ENCODE measurements at places on chromosomes 5 and 9. TPM values are rescaled to one million over a fixed set of nuclear protein-coding genes. Genes with fewer than 3 reads are reported as not detected.

FYB1 gene
- 66.4 TPM for total RNA-seq

DNA sequence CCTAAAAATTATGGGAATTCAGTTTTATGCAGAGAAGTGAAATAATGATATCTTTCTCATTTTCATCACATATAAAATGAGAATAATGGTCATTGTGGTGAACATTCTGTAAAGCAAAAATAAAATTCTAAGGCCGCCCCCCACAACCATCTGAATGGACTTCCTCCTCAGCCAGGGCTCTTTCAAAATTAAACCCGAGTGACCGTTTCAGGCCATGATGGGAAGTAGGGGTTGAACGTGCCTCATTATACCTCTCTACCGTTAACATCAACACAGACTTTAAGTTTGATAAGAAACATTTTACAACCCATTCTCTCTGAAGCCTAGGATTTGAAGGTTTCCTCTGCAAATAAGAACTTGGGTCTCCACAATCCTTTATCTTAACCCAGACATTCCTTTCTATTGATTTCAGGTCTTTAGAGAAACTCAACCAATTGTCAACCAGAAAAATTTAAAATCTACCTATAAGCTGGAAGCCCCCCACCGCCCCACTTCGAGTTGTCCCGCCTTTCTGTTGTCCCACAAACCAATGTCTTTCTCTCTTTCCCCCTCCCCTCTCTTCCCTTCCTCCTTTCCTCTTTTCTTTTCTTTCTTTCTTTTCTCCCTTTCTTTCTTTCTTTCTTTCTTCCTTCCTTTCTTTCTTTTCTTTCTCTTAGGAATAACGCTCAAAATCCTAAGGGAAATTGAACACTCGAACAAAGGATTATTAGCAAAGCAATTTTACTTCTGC lies 1.7 kb upstream of the TMCO6 start:
- H3K4me1 ChIP-seq, result peaks cover 39% of the 10 kb centered on the region
- peaks cover 22% of the 10 kb centered on the region for H3K36me3 ChIP-seq
- H3K27ac ChIP-seq, result no peak overlapping the region
- peaks cover 4% of the 10 kb centered on the region for H3K27me3 ChIP-seq

GRCh38 chr5:127785098-127785927 lies 82.1 kb downstream of the CCDC192 start:
- H3K4me3 ChIP-seq, result peak overlapping the region; percentile 38
- peak overlapping the region; percentile 93 for H3K27ac ChIP-seq
- peaks cover 24% of the 10 kb centered on the region for H3K4me1 ChIP-seq
- peaks cover 14% of the 10 kb centered on the region for H3K36me3 ChIP-seq
- H3K27me3 ChIP-seq, result peaks cover 6% of the 10 kb centered on the region

SOX30 gene
- total RNA-seq, result 0.11 TPM

CMYA5 gene
- total RNA-seq, result 0.11 TPM

GRCh38 chr9:21991072-21991959 lies 2.9 kb downstream of the CDKN2A start:
- H3K36me3 ChIP-seq, result peaks cover 23% of the 10 kb centered on the region
- no peak for DNase-seq
- H3K4me3 ChIP-seq, result no peak overlapping the region
- H3K27me3 ChIP-seq, result peaks cover 37% of the 10 kb centered on the region
- H3K27ac ChIP-seq, result no peak overlapping the region
- peaks cover 39% of the 10 kb centered on the region for H3K4me1 ChIP-seq

DNA sequence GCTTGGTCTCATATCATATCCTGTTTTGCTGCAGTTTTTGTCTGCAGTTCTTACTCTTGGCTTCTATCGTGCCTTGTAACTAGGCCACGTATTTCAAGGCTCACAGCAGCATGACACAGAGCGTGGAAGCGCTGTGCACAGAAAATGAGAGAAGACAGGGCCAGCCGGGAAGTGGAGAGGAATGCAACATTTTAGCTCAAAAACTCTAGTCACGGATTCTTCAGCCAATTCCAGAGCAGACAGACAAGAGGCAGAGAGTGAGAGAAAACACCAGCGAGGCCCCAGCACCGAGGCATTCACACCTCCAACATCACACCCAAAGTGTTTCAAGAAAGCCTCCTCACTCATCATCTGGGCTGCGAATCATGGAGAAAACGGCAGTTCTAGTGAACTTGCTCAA lies 160.8 kb downstream of the DNAH5 start:
- H3K4me3 ChIP-seq, result no peak overlapping the region
- H3K4me1 ChIP-seq, result no peaks in the 10 kb centered on the region
- DNase-seq, result no peak
- no peaks in the 10 kb centered on the region for H3K27me3 ChIP-seq
- H3K27ac ChIP-seq, result no peak overlapping the region

DNA sequence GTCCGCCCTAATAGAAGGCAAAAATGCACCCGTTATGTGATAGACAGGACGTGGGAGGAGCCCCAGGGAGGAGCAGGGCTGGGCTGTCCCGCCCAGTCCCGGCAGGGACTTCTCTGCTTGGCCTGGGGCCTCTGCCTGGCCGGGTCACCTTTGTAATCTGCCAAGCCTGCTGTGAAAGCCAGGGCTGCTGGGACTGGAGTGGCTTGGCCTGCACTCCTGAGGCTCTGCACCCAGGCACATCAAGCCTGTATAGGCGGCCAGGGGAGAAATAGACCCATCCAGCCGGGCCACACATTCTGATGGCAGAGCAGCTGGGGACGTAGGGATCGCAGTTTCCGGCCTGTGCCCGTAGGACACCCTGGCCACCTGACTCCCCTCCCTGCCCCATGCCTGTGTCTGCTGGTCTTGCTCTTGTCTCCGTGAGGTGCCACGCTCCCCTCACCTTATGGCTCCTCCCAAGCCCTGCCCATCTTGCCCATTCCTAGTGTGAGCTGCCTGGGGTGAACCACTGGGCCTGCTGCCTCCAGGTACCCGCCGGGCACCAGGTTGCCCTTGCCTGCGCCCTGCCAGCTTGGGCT lies 28.1 kb downstream of the DYNC2I2 start:
- H3K27me3 ChIP-seq, result no peaks in the 10 kb centered on the region
- no peak for DNase-seq

GRCh38 chr5:65213921-65214525 lies 267.7 kb downstream of the ADAMTS6 start:
- H3K27ac ChIP-seq, result no peak overlapping the region
- no peaks in the 10 kb centered on the region for H3K4me1 ChIP-seq
- no peaks in the 10 kb centered on the region for H3K36me3 ChIP-seq
- no peak overlapping the region for H3K4me3 ChIP-seq

GRCh38 chr9:129278391-129279237 lies 100.6 kb upstream of the IER5L start:
- DNase-seq, result no peak
- no peaks in the 10 kb centered on the region for H3K36me3 ChIP-seq
- H3K27me3 ChIP-seq, result peaks cover 32% of the 10 kb centered on the region
- no peak overlapping the region for H3K4me3 ChIP-seq
- peaks cover 2% of the 10 kb centered on the region for H3K4me1 ChIP-seq
- H3K27ac ChIP-seq, result no peak overlapping the region

SPRY4 gene
- total RNA-seq, result 0.64 TPM

GHR gene
- not detected for total RNA-seq

ORM2 gene
- total RNA-seq, result not detected

GRCh38 chr9:13151489-13151888 lies 128.0 kb downstream of the MPDZ start:
- H3K27ac ChIP-seq, result no peak overlapping the region
- H3K4me1 ChIP-seq, result no peaks in the 10 kb centered on the region
- no peaks in the 10 kb centered on the region for H3K36me3 ChIP-seq

- H3K4me3 ChIP-seq, result peak overlapping the region; percentile 49
- H3K4me1 ChIP-seq, result peaks cover 67% of the 10 kb centered on the region
- H3K36me3 ChIP-seq, result no peaks in the 10 kb centered on the region
- DNase-seq, result no peak
- H3K27ac ChIP-seq, result peak overlapping the region; percentile 73
These were observed 39.5 kb upstream of the GLRX start for GRCh38 chr5:95861864-95862561.

SLC23A1 gene
- total RNA-seq, result 4.2 TPM

PCDHGA7 gene
- 0.16 TPM for total RNA-seq

GRCh38 chr5:14069021-14069420 lies 74.1 kb upstream of the TRIO start:
- no peaks in the 10 kb centered on the region for H3K27me3 ChIP-seq
- no peaks in the 10 kb centered on the region for H3K4me1 ChIP-seq
- H3K36me3 ChIP-seq, result no peaks in the 10 kb centered on the region
- no peak overlapping the region for H3K4me3 ChIP-seq
- DNase-seq, result no peak

DNA sequence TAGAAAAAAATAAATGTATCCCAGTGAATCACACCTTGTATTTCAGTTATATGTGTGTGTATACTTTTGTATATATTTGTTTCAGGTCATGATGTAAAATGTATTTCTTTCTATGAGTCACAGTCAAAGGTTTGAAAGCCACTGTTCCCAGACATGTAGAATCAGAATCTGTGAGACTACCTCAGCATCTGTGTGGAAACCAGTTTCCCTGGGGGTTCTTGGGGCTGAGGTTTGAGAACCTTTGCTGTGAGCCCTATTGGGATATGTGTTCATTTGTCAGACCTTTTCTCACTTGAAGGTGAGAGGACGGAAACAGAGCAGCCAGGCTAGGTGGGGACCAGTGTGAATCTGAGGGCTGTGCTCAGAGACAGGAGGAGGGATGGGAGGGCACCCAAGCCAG lies 78.7 kb upstream of the SAP30L start:
- no peak for DNase-seq
- no peaks in the 10 kb centered on the region for H3K4me1 ChIP-seq
- no peaks in the 10 kb centered on the region for H3K27me3 ChIP-seq
- no peak overlapping the region for H3K4me3 ChIP-seq

NAIF1 gene
- total RNA-seq, result 10.2 TPM

DNA sequence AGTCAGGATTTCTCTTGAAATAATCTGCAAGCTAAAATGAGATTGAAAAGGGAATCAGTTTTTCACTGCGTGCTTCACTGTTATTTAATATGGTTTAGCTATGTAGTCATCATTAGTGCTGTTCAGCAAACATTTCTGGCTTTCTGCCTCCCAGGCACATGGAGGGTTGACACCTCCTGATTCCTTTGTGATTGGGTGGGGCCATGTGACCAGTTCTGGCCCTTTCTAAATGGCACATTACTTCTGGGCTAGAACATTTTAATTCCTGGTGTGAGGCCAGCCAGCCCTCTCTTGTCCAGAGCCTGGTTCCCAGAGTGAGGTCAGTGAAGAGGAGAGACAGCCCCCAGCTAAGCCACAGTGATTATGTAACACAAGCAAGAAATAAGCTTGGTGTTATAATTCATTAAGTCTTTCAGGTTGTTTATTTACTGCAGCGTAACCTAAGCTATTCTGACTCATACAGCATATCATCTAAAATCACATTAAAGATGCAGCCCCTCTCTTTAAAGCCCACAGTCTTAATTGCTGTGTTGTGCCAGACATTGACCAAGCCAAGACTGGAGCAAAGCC lies 17.4 kb upstream of the ARSI start:
- no peak overlapping the region for H3K4me3 ChIP-seq
- no peak overlapping the region for H3K27ac ChIP-seq
- no peaks in the 10 kb centered on the region for H3K36me3 ChIP-seq
- H3K4me1 ChIP-seq, result peaks cover 7% of the 10 kb centered on the region

PHF19 gene
- 167 TPM for total RNA-seq

- no peaks in the 10 kb centered on the region for H3K36me3 ChIP-seq
- no peaks in the 10 kb centered on the region for H3K4me1 ChIP-seq
- DNase-seq, result no peak
- peaks cover 24% of the 10 kb centered on the region for H3K27me3 ChIP-seq
These were observed 75.1 kb upstream of the RANBP6 start for GRCh38 chr9:6090277-6091210.

GRCh38 chr9:35136866-35137265 lies 21.2 kb upstream of the ATOSB start:
- H3K27me3 ChIP-seq, result no peaks in the 10 kb centered on the region
- H3K36me3 ChIP-seq, result no peaks in the 10 kb centered on the region
- no peaks in the 10 kb centered on the region for H3K4me1 ChIP-seq
- H3K4me3 ChIP-seq, result no peak overlapping the region
- DNase-seq, result no peak
- no peak overlapping the region for H3K27ac ChIP-seq

ECPAS gene
- total RNA-seq, result 107 TPM

SMIM32 gene
- total RNA-seq, result not detected

TSSK1B gene
- not detected for total RNA-seq

GRCh38 chr9:136441191-136441680 lies 1.6 kb upstream of the INPP5E start:
- peaks cover 16% of the 10 kb centered on the region for H3K4me1 ChIP-seq
- no peak overlapping the region for H3K27ac ChIP-seq
- H3K27me3 ChIP-seq, result no peaks in the 10 kb centered on the region
- H3K36me3 ChIP-seq, result peaks cover 59% of the 10 kb centered on the region

DNA sequence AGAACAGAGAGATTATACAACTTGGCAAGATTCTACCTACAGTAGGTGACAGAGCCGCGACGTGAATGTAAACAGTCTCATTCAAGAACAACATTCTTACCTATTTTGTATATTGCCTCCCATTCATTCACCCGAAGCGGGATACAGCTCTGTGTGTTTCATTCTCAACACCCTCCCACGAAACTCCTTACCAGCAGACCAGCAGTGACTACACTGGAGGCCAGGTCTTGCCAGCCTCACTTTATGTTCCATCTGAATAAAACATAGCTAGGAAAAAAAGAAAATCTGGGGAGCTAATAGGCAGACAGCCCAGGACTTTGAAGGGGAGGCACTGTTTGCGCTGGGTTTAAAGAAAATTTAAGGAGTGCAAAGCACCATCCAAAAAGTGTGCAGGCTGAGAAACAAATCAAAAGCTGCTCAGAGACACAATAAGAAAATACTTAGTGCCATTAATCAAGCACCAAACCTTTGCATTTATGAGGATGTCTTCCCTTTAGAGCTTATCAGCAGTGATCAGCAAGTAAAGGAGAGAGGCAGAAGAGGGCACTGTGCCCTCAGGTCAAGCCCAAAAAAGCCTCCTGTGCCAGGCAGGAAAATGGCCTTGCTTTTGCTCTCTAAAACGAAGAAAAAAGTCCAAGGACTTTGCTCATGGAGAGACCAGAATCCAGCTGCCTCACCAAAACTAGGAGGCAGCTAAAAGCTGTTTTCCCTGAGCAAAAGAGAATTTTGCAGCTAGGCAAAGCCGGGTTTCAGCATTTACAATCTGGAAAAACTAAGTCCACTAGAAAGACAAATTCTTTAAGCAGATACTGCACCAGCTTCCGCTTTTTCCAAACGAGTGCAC lies 295.1 kb downstream of the BNC2 start:
- no peaks in the 10 kb centered on the region for H3K4me1 ChIP-seq
- H3K4me3 ChIP-seq, result no peak overlapping the region
- H3K36me3 ChIP-seq, result no peaks in the 10 kb centered on the region
- H3K27ac ChIP-seq, result no peak overlapping the region
- H3K27me3 ChIP-seq, result no peaks in the 10 kb centered on the region
